CD4-positive, alpha-beta T cell treated with Interleukin-10 for 1 hour (primary cell): ENCODE measurements at places on chromosomes 11 and 22.

GRCh38 chr11:34886609-34887008 is 29.6 kb downstream of the APIP start:
- DNase-seq = no peak

DNA sequence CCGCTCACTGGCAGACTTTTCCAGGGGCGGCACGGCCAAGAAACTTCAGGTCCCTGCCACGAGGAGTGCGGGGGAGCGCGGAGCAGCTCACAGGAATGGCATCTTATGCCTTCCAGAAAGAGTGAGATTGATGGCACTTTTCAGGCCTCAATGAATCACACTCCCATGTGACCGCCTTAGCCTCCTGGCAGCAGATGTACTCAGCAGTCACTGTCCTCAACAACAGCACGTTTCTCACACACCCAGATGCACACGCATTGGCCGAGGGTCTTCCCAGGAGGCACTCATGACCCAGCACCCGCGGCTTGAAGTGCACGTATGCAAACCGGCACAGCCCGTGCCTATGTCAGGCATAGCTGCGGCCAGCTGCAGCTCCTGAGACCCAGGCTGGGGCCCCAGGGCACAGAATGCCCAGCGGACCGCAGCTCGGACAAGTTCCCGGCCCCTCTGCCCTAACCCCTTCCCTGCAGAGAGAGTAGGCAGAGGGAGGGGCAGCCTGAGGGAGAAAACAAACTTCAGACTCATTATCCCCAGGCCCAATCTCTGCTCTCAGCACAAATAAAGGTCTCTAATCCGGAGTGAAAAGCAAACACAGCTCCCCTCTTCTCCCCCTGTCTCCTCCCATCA is 48.3 kb downstream of the RPUSD4 start:
- DNase-seq = no peak

- DNase-seq = no peak
These were observed 21.6 kb downstream of the PHLDB1 start for GRCh38 chr11:118628861-118629549.

- DNase-seq = peak; percentile 48
These were observed 324.4 kb downstream of the NTM start for GRCh38 chr11:131694526-131695424.

- no peak for DNase-seq
These were observed 8.7 kb downstream of the AASDHPPT start for GRCh38 chr11:106086135-106086534.

DNA sequence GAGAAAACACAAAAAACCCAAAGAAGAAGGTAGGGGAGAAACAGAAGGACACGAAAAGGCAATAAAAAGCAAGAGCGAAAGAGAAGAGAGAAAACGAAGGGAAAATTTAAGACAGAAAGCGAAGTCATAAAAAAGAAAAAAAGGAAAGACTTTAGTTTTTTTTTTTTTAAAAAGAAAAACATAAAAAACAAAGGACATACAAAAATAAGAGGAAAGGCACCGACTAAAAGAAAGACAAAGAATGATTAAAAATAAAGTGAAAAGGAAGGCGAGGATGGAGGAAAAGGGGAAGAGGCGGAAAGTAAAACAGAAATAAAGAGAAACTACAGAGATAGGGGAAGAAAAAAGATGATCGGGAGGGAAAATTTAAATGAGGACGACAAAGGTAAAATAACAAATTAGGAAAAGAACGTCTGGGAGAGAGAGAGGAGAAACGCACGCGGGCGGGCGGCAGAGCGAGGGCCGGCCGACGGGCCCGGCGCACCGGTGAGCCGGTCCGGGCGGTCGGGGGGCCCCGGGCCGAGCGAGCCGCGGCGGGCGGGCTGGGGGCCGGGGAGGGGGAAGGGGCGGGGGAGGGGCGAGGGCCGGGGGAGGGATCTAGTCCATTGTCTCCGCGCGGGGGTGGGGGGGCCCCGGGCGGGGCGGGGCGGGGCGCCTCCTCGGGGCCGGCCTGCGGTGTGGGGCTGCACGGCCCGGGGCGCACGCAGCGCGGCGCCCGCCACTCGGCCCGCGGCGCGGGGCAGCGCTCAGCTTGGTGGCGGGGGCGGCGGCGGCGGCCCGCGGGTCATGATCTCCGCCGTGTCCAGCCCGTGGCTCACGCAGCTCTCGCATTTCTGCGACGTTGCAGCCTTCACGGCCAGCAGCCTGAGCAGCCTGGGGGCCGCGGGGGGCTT is at the start of gene TBX1:
TBX1 (plus strand) TSS at position 721 of the 893 bp plus-strand sequence; CDS start at position 787, 66 bp downstream.
- DNase-seq = no peak

- peak; percentile 68 for DNase-seq
These were observed 41.5 kb upstream of the HSPA8 start for GRCh38 chr11:123103326-123103980.

- no peak for DNase-seq
These were observed 209.7 kb upstream of the ARHGAP20 start for GRCh38 chr11:110921742-110922521.

DNA sequence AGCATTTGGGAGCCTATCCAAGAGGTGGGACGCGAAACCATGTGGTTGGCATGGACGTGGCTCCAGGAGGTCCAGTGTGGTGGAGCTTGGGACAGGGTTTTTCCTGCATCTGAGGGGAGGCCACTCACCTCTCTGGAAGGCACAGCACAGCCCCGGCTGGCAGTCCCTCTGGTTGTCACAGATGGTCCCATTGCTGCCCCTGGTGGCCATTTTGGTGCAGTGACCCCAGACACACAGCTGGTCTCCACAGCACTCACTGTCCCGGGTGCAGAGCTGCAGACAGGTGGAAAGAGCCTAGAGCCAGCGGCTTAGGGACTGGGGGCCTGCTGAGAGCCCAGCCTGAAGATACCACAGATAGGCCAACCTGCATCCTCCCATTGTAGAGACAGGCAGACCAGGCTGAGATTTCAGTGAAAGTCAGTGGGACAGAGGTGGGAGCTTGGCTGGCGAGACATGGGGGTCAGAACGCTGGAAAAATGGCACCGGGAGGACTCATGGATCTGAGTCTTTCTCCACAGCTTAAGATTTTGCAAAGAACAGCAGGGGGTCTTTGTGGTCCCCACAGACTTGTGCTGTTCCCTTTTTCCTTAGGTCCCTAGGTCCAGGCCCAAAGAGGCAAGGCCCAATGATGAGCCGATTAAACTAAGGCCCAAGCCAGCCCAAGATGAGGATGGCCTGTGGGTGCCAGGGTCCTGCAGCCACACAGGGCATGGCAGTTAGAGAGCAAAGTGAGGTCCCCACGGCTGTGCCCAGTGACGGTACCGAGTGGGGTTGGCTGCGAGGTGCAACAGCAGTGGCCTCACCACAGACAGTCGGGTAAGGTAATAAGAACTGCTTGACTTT is 41.4 kb downstream of the DKK3 start:
- DNase-seq = peak; percentile 71

DNA sequence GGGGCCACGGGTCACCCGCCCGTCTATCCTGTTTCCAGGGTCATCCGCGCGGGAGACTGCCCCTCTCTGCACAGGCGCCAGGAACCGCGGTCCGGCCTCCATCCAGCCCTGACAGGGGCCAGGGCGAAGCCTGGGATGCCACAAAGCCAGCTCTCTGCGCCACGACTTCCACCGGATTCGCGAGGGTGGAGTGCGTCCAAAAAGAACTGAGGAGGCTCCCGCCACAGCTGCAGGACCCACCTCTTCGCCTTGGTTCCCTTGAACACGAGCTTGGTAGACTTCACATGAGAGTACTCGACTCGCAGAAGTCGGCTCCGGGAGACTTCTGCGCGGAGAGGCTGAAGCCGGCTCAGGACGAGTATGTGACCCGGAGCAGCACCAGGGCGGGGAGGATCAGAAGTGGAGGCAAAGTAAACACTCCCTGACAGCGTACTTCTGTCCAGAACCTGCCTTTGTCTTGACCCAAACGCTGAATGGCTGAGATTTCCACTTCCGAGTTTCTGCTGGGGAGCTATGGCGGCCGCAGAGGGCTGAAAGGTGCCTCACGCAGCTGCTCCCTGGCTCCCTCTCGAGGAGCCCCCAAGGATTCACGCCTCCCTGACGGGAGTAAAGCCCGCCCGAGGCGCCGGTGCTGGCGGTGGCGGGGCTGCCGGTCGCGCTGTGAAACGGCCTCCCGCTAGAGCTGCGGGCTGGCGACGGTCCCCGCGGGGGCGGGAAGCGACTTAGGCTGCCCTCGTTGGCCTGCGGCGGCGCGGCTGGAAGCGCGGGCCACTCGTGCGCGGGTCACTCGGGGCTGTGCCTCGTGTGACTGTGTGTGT is 4566.7 kb upstream of the OR11H1 start:
- no peak for DNase-seq

DNA sequence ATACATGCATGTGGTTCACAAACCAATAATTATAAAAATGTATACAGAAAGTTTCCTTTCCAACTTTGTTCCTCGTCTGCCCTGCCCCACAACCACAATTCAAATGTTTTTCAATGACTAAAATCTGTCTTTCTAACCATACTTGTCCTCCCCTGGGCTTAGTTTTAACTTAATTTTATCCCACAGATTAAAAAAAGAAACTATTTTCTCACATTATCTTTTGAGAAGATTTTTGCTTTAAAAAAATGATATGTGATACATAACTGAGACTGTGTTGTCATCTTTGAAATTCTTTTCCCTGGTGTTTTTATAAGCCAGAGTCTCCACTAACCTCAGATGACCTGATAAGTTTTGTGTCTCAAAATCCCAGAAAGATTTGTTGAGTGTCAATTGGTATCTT is 79.0 kb downstream of the FDX1 start:
- no peak for DNase-seq

- DNase-seq = no peak
These were observed 5.7 kb downstream of the TMEM25 start for GRCh38 chr11:118536726-118537125.

DNA sequence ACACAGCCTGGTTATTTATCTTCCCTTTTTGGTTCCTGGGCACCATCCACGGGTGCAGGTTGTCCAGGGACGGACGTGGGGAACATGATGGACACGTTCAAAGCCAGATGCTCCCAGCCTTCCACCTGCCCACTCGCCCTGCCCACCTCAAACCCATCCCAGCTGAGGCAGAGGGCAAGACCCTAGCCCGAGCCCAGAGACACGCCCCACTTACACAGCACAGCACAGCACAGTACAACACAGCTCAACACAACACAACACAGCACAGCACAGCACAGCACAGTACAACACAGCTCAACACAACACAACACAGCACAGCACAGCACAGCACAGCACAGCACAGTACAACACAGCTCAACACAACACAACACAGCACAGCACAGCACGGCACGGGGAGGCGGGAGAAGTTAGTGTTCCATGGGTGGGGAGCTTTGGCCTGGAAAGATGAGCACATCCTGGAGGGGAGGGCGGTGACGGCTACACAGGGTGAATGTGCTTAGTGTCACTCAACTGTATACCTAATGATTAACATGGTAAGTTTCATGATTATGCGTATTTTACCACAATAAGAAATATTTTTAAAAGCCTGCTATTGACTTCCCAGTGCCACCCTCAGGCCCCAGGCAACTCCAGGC is 1507.5 kb downstream of the BRD1 start:
- DNase-seq = no peak

GRCh38 chr11:82191695-82192094 is 542.0 kb downstream of the FAM181B start:
- no peak for DNase-seq

- DNase-seq = no peak
These were observed 25.2 kb upstream of the LRRC32 start for GRCh38 chr11:76695771-76696170.

DNA sequence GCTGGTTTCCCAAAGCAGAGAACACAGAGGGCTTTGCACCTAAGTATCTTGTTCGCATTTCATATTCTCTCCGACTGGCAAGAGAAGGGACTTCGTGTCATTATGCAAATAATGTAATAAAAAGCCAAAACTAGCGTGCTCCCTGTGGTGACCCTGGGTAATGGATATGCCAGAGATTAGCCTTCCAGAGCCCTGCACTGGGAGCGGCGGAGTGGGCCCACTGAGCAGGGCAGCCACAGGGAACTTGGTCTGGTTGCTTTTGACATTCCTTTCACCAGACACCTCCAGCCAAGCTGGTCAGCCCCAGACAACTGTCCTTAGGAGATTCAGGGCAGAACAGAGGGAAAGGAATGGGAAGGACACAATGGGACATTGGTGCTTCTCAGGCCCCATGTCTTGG is 56.1 kb downstream of the FLI1 start:
- DNase-seq = no peak

DNA sequence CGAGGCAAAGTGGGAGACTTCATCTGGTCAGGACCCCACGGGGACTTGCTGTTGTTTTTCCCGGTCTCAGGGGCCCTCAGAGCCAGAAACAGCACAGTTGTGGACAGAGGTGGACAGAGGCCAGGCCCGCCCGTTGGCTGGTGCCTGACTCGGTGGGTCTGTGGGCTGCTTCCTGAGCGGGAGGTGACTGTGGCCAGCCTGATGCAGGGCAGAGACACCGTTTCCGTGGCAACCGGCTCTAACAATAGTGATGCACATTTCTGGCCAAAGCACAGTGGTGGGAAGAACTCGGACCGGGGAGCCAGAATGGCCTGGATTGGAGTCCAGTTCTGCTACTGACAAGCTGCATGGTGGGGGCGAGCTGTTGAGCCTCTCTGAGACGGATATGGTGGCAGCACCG is 58.7 kb upstream of the ATXN10 start:
- DNase-seq = no peak

GRCh38 chr22:37931893-37932389 is 21.5 kb downstream of the C22orf23 start:
- no peak for DNase-seq

DNA sequence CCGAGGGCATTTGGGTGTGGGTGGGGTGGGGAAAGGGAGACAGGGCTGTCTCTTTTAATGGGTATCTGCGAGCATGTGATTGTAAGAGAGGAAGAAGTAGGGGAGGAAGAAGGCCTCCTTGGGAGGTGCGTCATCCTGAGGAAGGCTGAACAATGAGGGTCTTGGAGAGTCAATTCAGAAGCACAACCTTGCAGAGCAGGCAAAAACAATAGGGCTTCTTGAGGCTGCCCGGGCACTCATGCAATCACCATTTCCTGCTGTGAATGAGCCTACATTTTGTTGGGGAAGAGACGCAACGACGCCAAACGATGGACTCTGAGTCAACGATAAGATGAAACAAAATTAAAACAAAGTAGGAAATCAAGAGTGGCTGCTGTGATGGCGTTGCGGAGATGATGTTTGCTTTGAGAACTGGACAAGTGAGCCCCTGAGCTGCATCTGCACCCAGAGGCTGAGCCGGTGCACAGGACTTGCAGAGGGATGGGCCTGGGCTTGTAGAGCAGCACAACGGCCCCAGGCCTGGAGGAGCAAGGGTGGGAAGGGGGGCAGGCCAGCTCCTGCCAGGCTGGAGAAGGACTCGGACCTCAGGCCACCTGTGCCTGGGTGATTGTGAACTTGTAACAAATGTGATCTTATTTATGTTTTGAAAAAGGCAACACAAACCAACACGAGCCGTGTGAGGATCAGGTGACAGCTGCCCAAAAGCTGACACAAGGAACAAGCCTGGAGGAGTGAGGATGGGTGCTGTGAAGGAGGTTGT is 92.3 kb upstream of the B3GAT1 start:
- DNase-seq = no peak

DNA sequence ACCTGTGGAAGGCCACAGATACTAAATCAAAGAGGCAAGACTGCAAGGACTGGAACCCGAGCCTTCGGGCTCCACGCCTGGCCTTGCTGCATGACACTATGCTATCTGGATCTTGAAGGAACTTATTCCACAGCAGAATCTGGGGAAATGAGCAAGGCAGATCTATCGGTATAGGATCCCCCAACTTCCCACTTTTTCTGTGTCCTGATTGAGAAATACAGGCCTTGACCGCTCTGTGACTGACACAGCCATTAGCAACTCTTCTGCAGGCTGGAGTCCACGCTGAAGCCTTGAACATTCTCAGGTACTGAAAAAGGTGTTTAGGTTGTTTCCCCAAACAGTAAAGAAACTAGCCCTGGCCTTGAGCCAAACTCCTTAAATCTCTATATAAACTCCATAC is 241.2 kb upstream of the NARS2 start:
- no peak for DNase-seq
